COLO829 (cell line): ENCODE measurements at places on chromosomes 3 and 15.

DNA sequence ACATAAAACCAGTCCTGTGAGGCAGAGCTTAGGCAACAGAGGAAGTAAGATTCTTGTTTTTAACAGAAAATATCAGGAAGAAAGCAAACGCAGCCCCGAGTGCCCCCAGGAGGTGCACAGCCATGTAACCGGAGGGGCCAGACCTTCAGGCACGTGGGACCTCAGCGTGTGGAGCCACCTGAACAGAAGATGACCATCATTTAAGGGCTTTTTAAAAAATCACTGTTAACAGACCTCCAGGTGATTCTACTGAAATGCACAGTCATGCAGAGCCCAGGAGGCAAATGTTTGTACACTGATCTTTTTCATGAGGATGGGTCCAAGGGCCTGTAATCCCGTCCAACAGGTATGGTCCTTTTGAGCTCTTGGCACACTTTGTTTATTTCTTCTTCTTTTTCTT is 38.8 kb downstream of the SPG21 start:
- no peak for DNase-seq

GRCh38 chr3:133820129-133820528 is 14.5 kb downstream of the SRPRB start:
- no peak for DNase-seq

- DNase-seq, result peak; percentile 29
Observed at GRCh38 chr3:181417748-181418147, 294.0 kb upstream of the SOX2 start.

- no peak for DNase-seq
Observed at GRCh38 chr15:72982714-72983113, 69.5 kb upstream of the NEO1 start.

GRCh38 chr15:92166751-92167405 is 226.8 kb upstream of the ST8SIA2 start:
- DNase-seq, result no peak
